SW 1271 (cell line): ENCODE measurements at places on chromosomes 2 and 18.

- DNase-seq, result no peak
Measured at GRCh38 chr18:79792988-79793355, 4.8 kb upstream of the KCNG2 start.

DNA sequence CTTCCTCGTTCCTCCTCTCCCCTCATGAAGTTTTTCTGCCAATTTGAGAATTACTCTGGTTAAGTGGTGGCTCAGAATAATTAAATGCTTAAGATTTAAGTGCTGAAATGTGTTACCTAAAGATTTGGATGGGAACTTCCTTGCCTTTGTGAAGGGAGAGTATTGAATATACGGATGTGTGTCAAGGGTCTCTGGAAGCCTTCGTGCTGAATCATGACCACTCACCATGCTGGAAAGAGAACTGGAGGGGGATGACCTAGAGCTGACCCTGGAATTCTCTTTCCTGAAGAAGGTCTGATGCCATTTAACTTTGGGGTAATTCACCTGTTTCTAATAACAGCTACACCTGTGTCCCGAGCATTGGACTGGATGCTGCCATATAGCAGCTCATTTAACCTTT lies 2.2 kb downstream of the MOCOS start:
- no peak for DNase-seq

DNA sequence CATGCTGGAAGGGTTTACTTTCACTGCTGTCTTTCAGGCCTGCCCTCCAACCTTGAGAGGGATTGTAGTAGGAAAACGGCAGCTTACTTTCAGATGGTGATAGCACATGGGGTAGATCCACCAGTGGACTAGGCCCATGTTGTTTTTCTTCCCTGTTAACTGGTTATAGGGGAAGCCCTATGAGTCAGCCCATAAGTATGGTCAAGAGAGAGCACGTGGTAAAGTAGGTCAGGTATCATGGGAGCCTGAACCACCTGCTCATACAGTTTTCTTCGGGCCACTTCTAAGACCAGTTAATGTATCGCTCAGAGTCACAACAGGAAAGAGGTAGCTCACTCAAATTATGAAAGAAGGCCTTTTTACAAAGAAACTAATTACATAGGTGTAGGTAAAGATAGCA lies 33.0 kb downstream of the PDK1 start:
- DNase-seq, result no peak

GRCh38 chr2:44649381-44649780 lies 287.6 kb downstream of the CAMKMT start:
- no peak for DNase-seq

- no peak for DNase-seq
Measured at GRCh38 chr2:143334837-143335236, 205.6 kb downstream of the ARHGAP15 start.

DNA sequence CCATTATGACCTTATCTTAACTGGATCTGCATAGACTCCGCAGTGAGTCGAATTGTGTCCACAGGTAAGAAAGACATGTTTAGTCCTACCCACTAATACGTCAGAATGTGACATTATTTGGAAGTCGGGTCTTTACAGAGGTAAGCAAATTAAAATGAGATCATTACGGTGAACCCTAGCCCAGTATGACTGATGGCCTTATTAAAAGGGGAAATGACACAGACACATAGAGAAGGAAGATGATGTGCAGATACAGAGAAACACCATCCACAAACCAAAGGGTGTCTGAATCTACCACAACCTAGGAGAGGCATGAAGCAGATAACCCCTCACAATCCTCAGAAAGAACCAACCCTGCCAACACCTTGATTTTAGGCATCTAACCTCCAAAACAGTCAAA lies 135.6 kb downstream of the GALNT1 start:
- no peak for DNase-seq

DNA sequence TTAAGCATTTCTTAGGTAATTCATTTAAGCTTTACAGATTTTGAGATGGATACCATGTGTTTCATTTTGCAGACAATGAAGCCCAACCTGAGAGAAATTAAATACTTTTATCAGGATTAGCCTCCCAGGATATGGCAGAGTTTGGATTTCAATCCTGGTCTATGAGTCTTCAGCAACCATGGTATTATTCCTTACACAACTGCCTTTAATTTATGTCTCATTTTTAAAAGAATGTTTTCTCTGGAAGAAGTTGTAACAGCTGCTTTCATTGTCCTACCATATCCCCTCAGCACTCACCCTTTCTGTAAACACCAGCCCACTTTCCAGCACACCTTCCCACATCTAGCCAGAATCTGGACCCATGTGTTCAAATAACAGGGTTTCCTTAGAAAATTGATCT lies 863.7 kb upstream of the VRK2 start:
- no peak for DNase-seq

GRCh38 chr18:68676913-68677312 lies 38.0 kb downstream of the TMX3 start:
- DNase-seq, result no peak

GRCh38 chr2:4258563-4258962 lies 555.2 kb downstream of the DCDC2C start:
- no peak for DNase-seq

DNA sequence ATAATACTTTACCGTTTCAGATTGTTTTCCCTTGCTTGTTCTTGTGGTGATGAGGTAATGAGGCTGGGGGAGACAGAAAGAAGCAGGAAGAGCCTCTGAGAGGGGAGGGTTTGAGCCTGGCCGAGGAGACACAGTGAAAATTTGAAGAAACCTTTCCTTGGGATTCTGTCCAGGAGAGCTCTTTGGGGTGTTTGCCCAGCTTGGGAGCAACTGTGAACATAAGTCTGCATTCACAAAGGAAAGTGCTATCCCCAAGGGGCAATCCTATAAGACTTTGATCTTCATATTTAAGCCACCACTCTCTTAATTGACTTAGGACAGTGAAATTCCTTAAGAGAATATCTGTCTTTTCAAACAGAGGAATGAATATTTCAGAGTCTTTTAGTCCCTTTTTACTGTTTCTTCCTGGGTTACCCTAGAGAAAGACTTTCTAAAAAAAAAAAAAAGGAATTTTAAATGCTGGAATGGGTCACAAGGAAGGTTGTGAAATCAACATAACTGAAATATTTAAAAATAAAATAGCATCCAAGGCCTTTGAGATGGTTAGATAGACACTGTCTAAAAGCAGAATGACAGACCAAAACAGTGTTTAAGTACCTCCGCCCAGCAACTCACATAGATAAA lies 52.5 kb upstream of the STAM2 start:
- no peak for DNase-seq
